ENCODE measurements at places on chromosomes 2 and 18. TPM values are rescaled to one million over a fixed set of nuclear protein-coding genes. Genes with fewer than 3 reads are reported as not detected.
A peak's percentile ranks its signal among the peaks of the same experiment; 100 is the strongest.

The PLB1 gene
- total RNA-seq: 0.12 TPM

- DNase-seq: no peak
Observed at GRCh38 chr2:95342556-95343320, 45.6 kb downstream of the KCNIP3 start.

GRCh38 chr2:219119422-219120043, 41.1 kb downstream of the NHEJ1 start:
- peak; percentile 81 for DNase-seq

DNA sequence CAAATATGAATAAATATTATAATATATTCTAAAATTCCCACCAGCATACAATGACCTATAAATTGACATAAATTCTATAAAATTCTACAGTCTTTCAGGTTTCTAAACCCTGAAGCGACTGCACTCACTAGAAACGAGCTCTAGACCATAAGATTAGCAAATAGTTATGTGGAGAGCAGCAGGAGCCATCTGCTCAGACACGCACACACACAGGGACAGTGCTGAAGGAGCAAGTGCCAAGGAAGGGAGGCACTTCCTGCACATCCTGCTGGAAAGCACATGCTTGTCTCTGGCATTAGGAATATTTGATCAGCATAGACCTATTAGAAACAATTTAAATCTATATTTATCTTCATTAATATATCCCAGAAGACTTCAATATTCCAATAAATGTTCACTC, 713.9 kb upstream of the CDH2 start:
- no peak for DNase-seq

DNA sequence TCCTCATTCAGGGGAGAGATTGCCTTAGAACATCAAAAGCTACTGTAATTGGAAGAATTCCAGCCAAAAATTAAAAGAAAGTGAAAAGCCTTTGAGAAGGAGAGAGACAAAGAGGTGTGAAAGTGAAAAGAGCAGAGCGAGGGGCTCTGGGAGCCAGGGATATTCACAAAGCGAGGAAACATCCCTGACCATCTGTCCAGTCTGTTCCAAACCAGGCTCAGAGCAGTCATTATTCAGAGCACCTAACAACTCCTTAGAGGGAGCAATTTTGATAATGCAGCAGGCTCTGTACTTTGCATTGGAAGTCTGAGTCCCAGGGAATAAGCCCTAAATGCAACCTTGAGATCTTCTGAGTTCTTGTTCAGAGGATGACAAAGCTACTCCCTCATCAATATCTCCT, 119.1 kb upstream of the LYPD1 start:
- no peak for DNase-seq

DNA sequence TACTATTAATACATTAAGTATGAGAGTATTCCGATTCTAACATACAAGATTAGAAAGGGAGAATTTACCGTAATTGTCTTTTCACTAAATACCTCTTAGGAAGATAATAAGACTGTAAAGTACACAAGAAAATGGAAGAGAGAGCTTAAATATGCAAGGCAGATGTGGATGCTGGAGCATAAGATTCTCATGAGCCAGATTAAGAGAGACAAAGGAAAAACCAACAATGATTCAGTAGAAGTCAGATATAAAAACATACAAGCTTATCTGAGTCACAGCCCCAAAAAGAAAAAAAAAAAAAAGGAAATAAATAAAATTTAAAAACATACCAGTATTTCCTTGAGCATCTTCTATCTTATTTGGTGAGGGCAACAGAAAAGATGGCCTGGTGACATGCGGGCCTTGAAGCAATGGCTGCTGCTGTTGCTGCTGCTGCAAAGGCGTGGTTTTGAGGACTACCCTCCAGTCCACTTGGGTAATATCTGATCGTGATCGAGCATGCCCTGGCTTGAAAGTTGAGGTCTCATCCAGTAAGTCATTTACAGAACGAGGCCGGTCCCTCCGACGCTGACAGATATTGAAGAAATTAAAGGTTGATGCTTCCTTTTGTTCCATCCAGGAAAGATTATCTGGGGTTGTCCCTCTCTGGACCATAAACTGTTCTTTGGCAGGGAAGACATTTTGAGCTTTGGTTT, 24.5 kb downstream of the PLEKHM3 start:
- no peak for DNase-seq

Data from neural progenitor cell (in vitro differentiated cells).